ENCODE measurements at places on chromosomes 13 and 19. TPM values are rescaled to one million over a fixed set of nuclear protein-coding genes. Genes with fewer than 3 reads are reported as not detected.

Gene BCAM
- 4.3 TPM for total RNA-seq

Gene ASPDH
- total RNA-seq: not detected

Gene PSG1
- total RNA-seq: 0.36 TPM

- H3K27me3 ChIP-seq: no peaks in the 10 kb centered on the region
- H3K27ac ChIP-seq: no peak overlapping the region
- no peaks in the 10 kb centered on the region for H3K4me1 ChIP-seq
- no peaks in the 10 kb centered on the region for H3K36me3 ChIP-seq
- DNase-seq: peak; percentile 77
Measured at GRCh38 chr19:29421196-29421545, 104.6 kb upstream of the VSTM2B start.

- H3K4me3 ChIP-seq: peak overlapping the region; percentile 99
- H3K27me3 ChIP-seq: no peaks in the 10 kb centered on the region
- peak overlapping the region; percentile 95 for H3K27ac ChIP-seq
- H3K4me1 ChIP-seq: peaks cover 48% of the 10 kb centered on the region
- peaks cover 21% of the 10 kb centered on the region for H3K36me3 ChIP-seq
- no peak for DNase-seq
Measured at GRCh38 chr19:13841962-13842290, 35.0 kb upstream of the NANOS3 start.

- H3K27ac ChIP-seq: no peak overlapping the region
- H3K36me3 ChIP-seq: no peaks in the 10 kb centered on the region
- H3K4me1 ChIP-seq: no peaks in the 10 kb centered on the region
- no peaks in the 10 kb centered on the region for H3K27me3 ChIP-seq
- no peak overlapping the region for H3K4me3 ChIP-seq
Measured at GRCh38 chr13:48715977-48716376, 62.2 kb downstream of the CYSLTR2 start.

DNA sequence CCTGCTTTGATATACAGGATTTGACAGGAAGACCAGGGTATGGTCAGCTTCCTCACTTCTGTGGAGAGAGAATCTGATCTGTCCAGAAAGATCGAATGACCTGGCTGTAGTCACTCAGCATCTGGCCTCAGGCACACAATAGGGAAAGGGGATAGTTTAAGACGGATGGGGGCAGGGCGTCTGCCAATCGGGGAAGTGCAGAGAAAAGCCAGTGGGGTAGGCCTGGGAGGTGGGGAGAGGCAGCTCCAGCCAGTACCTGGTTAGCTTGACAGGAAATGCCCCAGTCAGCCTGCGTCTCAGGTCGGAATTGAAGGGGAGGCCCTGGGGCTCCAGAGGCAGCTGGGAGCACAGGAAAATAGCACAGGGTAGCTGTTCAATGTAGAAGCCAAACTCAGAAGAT lies 12.4 kb downstream of the ZNF444 start:
- H3K4me1 ChIP-seq: no peaks in the 10 kb centered on the region
- no peaks in the 10 kb centered on the region for H3K27me3 ChIP-seq
- H3K27ac ChIP-seq: no peak overlapping the region
- no peak for DNase-seq

Gene SWSAP1
- total RNA-seq: 0.72 TPM

DNA sequence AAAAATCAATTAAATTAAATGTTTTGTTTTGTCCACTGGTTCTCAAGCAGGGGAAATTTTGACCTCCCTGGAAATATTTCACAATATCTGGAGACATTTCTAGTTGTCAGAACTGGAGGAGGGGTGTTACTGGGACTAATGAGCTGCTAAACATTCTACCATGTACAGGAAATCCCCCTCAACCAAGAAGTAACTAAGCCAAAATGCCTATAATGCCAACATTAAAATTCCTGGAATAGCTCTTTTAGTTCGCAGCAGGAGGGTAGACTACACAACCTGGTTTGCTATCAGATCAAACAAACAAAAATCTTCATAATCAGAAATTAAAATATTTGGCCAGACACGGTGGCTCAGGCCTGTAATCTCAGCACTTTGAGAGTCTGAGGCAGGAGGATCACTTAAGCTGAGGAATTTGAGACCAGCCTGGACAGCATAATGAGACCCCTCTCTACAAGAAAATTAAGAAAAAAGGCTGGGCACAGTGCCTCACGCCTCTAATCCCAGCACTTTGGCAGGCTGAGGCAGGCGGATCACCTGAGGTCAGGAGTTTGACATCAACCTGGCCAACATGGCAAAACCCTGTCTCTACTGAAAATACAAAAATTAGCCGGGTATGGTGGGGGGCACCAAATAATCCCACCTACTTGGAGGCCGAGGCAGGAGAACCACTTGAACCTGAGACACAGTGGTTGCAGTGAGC lies 13.7 kb upstream of the SMARCA4 start:
- no peaks in the 10 kb centered on the region for H3K36me3 ChIP-seq
- no peak overlapping the region for H3K27ac ChIP-seq
- no peaks in the 10 kb centered on the region for H3K27me3 ChIP-seq
- H3K4me3 ChIP-seq: no peak overlapping the region
- no peaks in the 10 kb centered on the region for H3K4me1 ChIP-seq
- no peak for DNase-seq

Gene PSG6
- not detected for total RNA-seq

DNA sequence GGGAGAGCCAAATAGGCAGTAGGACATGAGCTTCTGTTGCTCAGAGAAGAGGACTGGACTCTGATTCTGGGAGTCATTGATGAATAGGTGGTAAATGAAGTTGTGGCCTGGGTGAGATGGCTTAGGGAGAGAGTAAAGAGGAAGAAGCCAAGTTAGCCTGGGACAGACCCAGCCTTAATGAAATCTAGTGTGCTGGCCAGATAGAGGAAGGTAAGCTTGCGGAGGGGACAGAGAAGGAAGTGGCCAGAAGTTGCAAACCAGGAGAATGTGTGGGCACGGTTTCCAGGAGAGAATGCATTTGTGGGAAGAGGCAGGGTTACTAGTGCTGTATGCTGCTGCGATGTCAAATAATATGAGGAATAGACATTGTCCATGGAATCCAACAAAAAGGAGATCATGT lies 83.3 kb upstream of the OLFM4 start:
- no peaks in the 10 kb centered on the region for H3K27me3 ChIP-seq
- no peak for DNase-seq
- H3K4me1 ChIP-seq: no peaks in the 10 kb centered on the region
- no peak overlapping the region for H3K27ac ChIP-seq

- no peaks in the 10 kb centered on the region for H3K36me3 ChIP-seq
- H3K27ac ChIP-seq: no peak overlapping the region
- H3K4me1 ChIP-seq: no peaks in the 10 kb centered on the region
- DNase-seq: no peak
- no peak overlapping the region for H3K4me3 ChIP-seq
Measured at GRCh38 chr13:90047600-90047999, 1299.9 kb upstream of the MIR17HG start.

- no peaks in the 10 kb centered on the region for H3K36me3 ChIP-seq
- peaks cover 8% of the 10 kb centered on the region for H3K4me1 ChIP-seq
- no peak for DNase-seq
- H3K4me3 ChIP-seq: no peak overlapping the region
- H3K27me3 ChIP-seq: no peaks in the 10 kb centered on the region
Measured at GRCh38 chr13:60448907-60449510, 52.0 kb downstream of the TDRD3 start.

DNA sequence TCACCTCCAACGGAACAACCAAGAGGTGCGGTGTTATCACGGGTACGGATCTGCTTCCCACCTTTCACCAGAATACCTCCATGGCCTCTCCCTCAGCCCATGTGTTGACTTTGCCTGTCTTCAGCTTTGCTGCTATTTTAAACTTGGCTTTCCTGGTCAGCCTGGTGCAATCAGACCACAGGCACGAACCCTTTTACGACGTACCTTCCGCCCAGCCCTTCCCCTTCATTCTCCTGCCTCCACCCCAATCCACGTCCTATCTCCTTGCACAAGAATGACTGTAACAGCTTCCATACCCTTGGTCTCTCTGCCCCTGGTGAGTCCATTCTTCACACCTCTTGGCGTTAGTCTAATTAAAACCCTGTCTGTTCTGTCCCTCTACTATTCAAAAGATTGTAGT lies 431.7 kb downstream of the EFNB2 start:
- peak; percentile 78 for DNase-seq
- H3K27me3 ChIP-seq: no peaks in the 10 kb centered on the region
- H3K27ac ChIP-seq: peak overlapping the region; percentile 92
- no peaks in the 10 kb centered on the region for H3K36me3 ChIP-seq
- H3K4me3 ChIP-seq: peak overlapping the region; percentile 21

Gene ZNF723
- total RNA-seq: not detected

Gene TICAM1
- 2.7 TPM for total RNA-seq

- peaks cover 28% of the 10 kb centered on the region for H3K4me1 ChIP-seq
- no peak overlapping the region for H3K4me3 ChIP-seq
- H3K27me3 ChIP-seq: peaks cover 2% of the 10 kb centered on the region
- peak; percentile 47 for DNase-seq
- H3K27ac ChIP-seq: peak overlapping the region; percentile 71
Measured at GRCh38 chr13:30410705-30411125, 11.6 kb upstream of the UBE2L5 start.

Measured in osteoblast (primary cell).